Activated CD4-positive, alpha-beta memory T cell treated with anti-CD3 and anti-CD28 coated beads for 36 hours (primary cell): ENCODE measurements at places on chromosomes 3 and 15. TPM values are rescaled to one million over a fixed set of nuclear protein-coding genes. Genes with fewer than 3 reads are reported as not detected.

The AHSG gene
- total RNA-seq = not detected

The GOLGA8T gene
- not detected for total RNA-seq

The TUSC7 gene
- not detected for total RNA-seq

The GABRA5 gene
- total RNA-seq = not detected

The SCAANT1 gene
- total RNA-seq = not detected

The VGLL3 gene
- not detected for total RNA-seq

The ARID3B gene
- 27.3 TPM for total RNA-seq
